Activated CD8-positive, alpha-beta T cell treated with anti-CD3 and anti-CD28 coated beads, Interleukin-2, amount 10 ng/mL, durations not matched to agents 7 days and 5 days (primary cell): ENCODE measurements at places on chromosomes 16 and 17.

GRCh38 chr16:30786115-30786935, 680 bp downstream of the ZNF629 start:
- H3K27ac ChIP-seq, result no peak overlapping the region
- peaks cover 10% of the 10 kb centered on the region for H3K4me1 ChIP-seq
- peaks cover 9% of the 10 kb centered on the region for H3K27me3 ChIP-seq
- no peak for DNase-seq

GRCh38 chr16:64421515-64421914, 700.3 kb downstream of the CDH11 start:
- no peaks in the 10 kb centered on the region for H3K27me3 ChIP-seq
- no peak overlapping the region for H3K4me3 ChIP-seq
- H3K36me3 ChIP-seq, result no peaks in the 10 kb centered on the region
- no peaks in the 10 kb centered on the region for H3K4me1 ChIP-seq
- H3K27ac ChIP-seq, result no peak overlapping the region

- no peak overlapping the region for H3K27ac ChIP-seq
- no peaks in the 10 kb centered on the region for H3K36me3 ChIP-seq
- no peak overlapping the region for H3K4me3 ChIP-seq
- peaks cover 8% of the 10 kb centered on the region for H3K27me3 ChIP-seq
- no peaks in the 10 kb centered on the region for H3K4me1 ChIP-seq
These were observed 123.4 kb downstream of the ASIC2 start for GRCh38 chr17:33169580-33170285.

GRCh38 chr17:81127133-81127455, 38.2 kb upstream of the PVALEF start:
- H3K27ac ChIP-seq, result no peak overlapping the region
- no peak overlapping the region for H3K4me3 ChIP-seq
- DNase-seq, result no peak
- no peaks in the 10 kb centered on the region for H3K36me3 ChIP-seq
- no peaks in the 10 kb centered on the region for H3K27me3 ChIP-seq

DNA sequence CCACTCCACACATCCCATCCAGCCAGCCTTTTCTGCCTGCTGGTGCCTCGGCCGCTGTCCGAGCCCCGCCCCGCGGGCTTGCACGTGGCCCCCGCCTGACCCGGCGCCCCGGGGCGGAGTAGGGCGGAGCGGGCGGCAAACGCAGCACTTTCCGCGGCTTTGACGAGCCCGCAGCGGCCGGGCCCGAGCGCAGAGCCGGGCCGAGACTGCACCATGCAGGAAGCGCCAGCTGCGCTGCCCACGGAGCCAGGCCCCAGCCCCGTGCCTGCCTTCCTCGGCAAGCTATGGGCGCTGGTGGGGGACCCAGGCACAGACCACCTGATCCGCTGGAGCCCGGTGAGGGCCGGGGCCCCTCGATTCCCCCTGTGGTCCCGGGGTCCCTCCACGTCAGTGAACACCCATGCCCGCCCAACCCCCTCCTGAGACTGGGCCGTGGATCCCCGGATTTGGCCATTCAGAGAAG, at the start of gene HSF4:
HSF4 (plus strand) TSS at position 147 of the 463 bp plus-strand sequence; CDS start at position 214, 67 bp downstream.
- DNase-seq, result no peak
- peak within 1 kb of the TSS; percentile 25 for H3K27ac ChIP-seq
- H3K4me1 ChIP-seq, result peaks cover 60% of the 10 kb centered on the region
- H3K4me3 ChIP-seq, result peak within 1 kb of the TSS; percentile 53
- H3K27me3 ChIP-seq, result peaks cover 43% of the 10 kb centered on the region

DNA sequence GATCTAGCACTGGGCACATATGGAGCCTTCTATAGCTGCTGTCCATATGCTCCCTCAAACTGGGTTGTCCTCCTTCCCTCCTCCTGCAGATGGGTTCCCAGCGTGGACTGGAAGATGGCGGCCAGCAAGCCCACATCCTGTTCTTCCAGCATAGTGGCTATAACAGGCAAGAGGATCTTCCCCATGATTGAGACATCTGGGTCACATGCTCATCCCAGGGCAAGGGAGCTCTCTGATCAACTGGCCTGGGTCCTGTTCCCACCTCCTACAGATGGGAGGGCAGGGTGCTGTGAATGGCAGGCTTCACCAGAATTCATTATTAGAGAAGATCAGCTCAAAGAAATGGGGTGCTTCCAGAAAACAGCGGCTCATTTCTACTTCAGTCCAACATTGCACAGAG, 210.2 kb downstream of the PARN start:
- no peak overlapping the region for H3K27ac ChIP-seq
- no peak for DNase-seq
- H3K36me3 ChIP-seq, result no peaks in the 10 kb centered on the region

- peak overlapping the region; percentile 91 for H3K27ac ChIP-seq
- H3K36me3 ChIP-seq, result peaks cover 38% of the 10 kb centered on the region
- no peaks in the 10 kb centered on the region for H3K27me3 ChIP-seq
- DNase-seq, result peak; percentile 83
- H3K4me3 ChIP-seq, result peak overlapping the region; percentile 91
These were observed 3.8 kb downstream of the RNF213 start for GRCh38 chr17:80264205-80265075.
